Vagina (tissue), 2 donors: ENCODE measurements at places on chromosomes 2 and 18.

DNA sequence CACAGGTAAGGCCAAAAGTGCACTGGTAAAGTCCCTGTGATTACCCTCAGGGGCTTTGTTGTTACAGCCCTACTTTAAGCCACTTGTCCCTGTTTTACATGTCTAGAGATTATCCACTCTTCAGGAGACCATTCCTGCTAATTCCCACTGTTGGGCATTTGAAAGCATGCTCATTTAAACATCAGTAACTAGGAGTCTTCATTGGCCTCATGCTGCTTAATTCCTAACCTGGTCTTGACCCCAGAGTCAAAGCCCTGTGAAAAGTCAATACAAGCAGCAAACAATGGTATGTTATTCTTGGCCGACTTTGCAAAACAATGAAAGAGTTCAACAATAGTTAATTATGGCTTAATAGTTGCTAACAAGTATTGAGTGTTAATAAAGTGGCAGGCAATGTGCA, 23.2 kb downstream of the AFF3 start:
- no peak for DNase-seq

DNA sequence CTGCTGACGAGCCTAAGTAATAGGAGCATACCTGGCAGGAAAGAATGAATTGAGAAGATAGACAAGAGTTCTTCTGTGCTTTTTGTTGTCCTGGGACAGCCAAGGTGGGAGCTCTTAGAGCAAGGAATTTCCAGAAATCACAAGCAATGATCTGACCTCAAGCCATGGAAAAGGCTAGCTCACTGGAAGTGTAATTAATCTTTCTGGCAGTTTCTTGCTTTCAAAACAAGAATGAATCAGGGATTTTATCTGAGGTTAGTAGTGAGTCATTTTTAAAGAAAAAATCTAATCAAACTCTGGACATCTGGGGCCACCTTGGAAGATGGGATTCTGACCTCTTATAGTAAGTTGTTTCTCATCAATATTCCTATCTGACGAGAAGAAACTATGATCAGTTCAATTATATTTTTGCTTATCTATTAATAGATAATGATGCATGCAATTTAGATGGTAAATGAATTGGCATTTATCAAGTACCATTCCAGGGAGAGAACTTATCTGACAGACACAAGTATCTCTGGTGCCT, 98.0 kb downstream of the ADCYAP1 start:
- no peak for DNase-seq

DNA sequence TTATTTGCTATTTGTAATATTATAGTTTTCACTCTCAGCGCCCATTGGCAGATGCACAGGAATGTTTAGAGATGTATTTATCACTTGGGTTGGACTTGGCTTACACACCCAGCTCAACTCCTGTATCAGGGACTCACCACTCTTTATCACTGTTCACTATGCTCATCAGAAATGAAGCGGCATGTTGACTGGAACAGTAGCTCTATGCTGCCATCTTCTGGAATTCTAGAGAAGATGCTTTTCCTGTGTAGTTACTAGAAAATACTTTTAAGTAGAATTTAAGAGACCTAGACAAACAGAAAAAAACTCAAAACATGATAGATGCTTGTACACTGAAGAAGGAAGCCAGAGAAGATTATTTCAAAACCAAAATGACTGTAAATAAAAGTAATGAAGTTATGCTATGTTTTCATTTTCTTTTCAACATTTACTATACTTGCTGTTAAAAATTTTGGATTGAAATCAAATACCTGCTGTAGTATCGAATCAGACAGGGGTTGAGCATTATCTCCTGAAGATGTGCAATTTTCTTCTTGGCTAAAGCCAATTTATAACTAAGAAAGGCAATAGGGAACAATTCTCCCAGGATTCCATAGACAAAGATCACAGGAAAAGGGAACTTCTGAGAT, 47.4 kb upstream of the NXPH2 start:
- DNase-seq, result no peak

DNA sequence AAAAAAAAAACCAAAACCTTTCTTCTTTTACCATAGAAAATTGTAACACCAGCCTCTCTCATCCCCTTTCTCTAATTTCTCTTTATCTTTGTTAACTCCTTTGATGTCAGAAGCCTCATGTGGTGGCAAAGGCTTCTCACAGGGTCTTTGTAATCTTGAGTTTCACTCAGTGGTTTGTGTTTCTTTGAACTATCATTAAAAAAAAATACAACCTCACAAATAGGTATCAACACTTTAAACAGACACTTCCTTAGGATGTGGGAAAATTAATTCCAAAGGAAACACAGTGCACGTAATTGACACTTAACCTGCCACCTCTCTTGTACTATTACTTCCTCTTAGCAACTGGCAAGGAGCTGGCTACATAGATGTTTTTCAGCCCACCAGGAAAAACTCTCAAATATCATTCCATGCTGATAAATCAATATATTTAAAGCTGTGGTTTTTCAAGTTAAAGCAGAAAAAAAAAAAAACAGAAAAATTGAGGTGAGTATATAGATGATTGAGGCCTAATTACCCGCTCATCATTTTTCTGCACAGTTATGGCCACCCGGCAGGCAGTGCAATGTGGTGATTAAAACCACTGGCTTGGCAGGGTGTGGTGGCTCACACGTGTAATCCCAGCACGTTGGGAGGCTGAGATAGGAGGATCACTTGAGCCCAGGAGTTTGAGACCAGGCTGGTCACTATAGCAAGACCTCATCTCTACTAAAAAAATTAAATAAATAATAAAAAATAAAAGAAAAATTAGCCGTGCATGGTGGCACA, 193.5 kb downstream of the MYO3B start:
- no peak for DNase-seq

DNA sequence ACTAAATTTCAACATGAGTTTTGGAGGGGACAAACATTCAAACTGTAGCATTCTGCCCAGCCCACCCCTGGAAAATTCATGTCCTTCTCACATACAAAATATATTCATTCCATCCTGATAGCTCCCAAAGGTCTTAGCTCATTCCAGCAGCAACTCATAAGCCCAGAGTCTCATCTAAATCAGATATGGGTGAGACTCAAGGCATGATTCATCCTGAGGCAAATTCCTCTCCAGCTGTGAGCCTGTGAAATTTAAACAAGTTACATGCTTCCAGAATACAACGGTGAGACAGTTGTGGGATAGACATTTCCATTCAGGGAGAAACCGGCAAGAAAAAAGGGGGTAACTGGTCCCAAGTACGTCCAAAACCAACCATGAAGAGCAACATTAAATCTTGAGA, 43.5 kb upstream of the FAHD2A start:
- DNase-seq, result peak; percentile 34

GRCh38 chr2:45834372-45834771, 182.9 kb downstream of the PRKCE start:
- no peak for DNase-seq
